ENCODE measurements at places on chromosomes 1 and 21.

DNA sequence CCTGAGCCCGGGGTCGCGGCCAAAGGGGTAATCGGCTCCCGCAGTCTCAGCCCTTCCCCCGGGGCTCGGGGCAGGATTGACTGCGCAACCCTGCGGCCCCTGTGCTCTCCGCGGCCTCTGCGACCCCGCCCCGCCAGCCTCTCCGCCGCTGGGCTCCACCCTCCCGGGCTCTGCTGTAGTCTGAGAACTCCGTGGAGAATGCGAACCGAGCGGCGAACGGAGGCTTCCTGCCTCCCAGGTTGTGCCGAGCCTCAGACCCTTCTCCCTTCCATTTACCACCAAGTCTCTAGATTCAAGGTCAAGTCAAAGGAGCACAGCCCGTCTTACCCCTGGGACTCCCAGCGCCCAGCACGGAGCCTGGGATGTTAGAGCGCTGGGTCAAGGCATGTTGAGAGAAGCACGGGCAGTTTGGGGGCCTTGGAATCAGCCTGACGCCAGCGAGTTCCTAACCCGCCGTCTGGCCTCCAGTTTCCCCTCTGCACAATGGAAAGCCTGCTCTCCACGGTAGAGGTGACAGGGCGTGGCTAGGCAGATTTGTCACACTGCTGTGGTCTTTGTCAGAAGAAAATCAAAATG is 3.0 kb downstream of the ATP2B4 start:
- peak; percentile 81 for DNase-seq

DNA sequence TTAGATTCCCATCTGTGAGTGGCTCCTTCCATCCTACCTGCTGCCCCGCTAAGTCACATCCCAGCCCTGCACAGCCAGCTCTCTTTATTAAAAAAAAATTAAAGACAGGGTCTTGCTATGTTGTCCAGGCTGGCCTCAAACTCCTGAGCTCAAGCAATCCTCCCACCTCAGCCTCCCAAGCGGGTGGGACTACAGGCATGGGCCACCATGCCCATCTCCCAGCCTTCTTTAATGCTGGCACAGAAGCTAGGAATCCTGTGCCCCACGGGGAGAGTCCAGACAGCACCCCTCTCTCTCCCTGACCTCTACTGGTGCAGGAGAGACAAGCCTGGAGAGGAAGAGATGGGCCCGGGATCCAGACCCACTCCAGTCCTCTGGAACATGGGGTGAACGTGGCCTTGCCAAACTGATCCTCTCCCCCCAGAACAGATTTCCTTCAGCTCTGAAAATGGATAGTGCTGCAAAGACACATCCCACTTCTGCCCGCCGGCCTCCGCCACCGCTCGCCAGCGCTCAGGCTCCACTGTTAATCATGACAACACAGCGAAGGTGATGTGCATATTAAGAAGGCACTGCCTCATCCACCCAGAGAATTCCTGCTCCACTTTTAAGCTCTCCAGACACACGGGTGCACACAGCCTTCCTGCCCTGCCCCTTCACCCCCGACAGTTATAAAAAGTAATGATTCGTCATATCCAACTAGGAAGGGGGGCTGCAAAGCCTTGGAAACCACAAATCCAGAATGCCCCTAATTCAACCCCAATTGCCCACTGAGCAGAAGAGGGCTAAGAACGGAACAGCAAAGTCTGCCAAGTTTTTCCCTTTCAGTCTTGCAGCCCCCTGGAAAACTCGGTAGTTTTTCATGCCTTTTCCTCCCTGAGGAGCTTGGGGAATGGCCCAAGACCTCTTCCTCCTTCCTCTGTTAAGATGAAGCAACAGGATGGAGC is 68.1 kb downstream of the MRPL37 start:
- DNase-seq: no peak

GRCh38 chr1:200180821-200181220 is 153.3 kb downstream of the NR5A2 start:
- no peak for DNase-seq

GRCh38 chr1:64479874-64480273 is 9.9 kb downstream of the CACHD1 start:
- DNase-seq: no peak

DNA sequence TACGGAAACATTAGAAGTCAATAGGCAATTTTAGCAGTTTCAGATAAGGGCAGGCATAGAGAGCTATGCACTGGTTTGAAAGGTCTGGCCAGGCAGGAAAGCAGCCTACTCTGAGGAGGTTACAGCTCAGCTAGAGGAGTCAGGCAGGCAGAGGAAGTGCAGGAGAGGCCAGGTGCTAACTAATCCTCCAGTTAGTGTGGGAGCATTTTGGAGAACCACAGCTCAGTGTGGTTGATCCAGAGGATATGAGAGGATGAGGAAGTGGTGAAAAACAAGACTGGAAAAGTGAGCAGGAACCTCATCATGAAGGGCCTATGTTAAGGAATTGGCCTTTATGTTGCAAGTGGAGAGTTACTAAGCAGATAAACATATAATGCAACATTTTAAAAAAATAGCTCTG is 282.4 kb upstream of the SGIP1 start:
- DNase-seq: no peak

DNA sequence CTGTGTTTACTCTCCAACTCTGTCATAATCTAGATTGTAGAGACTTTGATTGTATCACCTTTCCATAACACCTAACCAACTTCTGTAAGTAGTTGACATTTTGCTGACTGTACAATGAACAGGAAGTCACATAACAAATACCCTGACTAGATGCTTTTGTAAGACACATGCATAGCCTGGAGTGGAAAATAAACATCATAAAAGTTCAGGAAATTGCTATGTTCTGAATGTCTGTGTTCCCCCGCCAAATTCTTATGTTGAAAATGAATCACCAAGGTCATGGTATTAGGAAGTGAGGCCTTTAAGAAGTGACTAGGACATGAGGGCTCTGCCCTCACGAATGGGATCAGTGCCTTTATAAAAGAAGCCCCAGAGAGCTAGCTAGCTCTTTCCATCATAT is 40.4 kb upstream of the ZSWIM5 start:
- DNase-seq: no peak

DNA sequence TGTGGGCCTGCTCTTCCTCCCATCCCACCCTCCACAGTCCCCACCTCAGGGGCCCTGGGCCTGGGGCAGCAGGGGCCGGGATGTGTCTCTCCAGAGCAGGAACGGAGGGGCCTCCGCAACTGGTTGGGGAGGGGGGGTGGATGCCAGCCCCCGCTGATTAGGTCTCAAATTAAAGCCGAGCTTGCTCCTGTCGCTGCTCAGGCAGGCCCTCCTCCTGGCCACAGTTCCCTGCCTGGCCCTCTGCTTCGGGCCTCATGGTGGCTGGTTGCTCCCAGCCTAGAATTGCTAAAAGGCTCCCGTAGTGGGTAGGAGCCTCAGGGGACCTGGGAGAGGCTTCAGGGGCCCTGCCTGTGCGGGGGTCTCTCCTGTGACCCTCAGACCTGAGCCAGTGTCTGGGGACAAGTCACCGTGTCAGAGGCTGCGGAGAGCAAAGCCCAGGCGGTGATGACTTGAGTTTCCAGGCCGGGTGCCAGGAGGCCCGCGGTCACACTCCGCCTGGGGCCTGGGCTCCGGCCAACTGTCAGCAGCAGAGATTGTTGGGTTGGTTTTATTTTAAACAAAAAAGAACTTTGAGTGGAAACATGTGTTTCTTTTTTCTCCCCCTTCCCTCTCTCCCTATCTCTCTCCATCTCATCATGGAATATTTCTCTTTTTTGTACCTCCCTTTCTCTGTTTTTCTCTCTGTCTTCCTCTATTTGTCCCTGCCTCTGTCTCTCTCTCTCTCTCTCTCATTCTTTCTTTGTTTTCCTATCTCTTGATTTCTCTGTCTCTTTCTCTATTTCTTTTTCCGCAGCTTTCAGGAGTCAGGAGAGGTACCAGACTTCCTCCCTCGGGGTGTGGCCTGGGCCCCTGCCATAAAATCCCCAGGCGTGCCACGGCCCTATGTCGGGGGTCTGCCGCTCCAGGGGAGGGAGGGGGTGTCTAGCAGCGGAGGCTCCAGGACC is 20.0 kb upstream of the EPHA2 start:
- DNase-seq: peak; percentile 91

- DNase-seq: no peak
These were observed 72.6 kb upstream of the CSF1 start for GRCh38 chr1:109837852-109838570.

DNA sequence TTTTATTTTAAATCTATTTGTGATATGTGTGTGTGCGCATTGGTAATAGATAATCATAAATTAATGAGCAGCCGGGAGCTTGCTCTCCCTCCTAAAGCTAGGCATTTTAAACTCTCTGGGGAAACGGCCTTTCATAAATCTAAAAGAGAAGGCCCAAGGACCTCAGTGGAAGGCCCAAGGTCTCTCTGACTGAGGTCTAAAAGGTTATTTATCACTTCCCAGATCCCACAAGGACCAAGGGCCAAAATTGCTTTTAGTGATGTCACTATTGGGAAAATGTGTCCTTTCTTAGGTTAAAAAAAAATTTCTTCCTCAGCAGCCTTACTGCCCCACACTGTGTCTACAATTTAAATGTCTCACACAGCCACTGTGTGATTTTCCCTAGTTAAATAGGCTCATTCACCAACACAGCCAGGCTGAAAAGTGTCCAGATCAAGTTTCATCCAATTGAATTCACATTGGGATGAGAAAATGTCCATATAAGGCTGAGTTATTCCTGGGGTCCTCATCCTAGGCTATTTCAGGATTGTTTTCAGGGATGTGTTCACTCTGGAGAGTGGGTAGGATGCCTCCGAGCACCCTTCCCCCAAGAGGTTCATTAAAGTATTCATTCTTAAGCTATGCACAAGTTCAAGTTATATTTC is 46.1 kb downstream of the SLC44A3 start:
- DNase-seq: no peak

DNA sequence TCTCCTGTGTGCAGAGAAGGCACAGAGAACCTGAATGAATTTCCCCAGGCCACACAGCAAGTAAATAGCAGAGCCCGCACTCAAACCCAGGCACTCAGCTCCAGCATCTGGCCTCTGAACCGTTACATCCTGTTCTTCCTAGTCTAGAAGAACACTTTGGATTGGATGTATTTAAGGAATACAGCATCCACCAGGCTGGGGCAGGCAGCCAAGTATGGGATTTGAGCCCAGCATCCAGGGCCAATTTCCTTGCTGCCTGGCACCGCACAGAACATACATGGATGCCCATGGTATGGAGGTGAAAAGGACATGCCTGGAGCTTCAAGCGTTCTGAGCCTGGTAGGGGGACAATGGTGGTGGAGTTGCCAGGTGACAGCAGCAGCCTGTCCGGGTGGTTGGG is 9.7 kb downstream of the AJAP1 start:
- no peak for DNase-seq

DNA sequence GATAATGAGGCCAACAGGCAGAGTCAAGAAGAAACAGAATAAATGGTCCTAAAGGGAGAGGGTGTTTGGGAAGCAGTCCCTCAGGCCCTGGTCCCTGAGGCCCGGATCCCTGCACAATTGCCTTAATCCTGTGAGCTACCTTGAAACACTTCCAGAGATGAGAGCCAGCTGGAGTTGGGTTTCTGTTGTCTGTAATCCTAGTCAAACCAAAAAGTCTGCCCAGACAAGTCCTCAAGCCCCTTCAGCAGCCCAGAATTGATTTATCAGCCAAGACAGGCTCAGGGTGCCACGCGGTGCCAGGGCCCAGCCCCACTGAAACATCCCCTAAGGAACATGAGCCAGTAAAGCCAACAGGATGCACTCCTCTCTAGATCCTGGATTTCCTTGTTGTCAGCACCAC is 16.4 kb upstream of the CLSTN1 start:
- DNase-seq: no peak

GRCh38 chr1:229871078-229871676 is 195.9 kb upstream of the GALNT2 start:
- DNase-seq: no peak

GRCh38 chr1:41153750-41154274 is 88.3 kb downstream of the SCMH1 start:
- DNase-seq: no peak

DNA sequence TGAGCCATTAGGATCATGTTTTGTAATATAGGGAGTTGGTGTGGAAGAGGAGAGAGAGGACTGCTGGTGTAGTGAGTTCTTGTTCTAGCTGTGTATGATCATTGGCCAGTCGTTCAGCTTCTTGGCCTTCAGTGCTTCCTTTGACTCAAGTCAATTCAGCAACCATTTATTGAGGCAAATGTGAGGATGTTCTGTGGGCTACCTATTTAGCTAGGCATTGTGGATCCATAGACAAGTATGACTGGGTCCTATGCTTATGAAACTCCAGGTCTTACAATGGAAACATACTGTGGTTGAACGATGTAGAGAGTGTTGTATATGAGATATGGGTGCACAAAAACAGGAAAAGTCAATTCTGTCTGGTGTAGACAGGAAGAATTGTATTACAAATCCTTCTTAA is 41.7 kb downstream of the NFIA start:
- DNase-seq: no peak

GRCh38 chr1:35929730-35930592 is 944 bp upstream of the AGO3 start:
- DNase-seq: peak; percentile 52

- no peak for DNase-seq
These were observed 7.3 kb upstream of the FCGR2A start for GRCh38 chr1:161497961-161498360.

DNA sequence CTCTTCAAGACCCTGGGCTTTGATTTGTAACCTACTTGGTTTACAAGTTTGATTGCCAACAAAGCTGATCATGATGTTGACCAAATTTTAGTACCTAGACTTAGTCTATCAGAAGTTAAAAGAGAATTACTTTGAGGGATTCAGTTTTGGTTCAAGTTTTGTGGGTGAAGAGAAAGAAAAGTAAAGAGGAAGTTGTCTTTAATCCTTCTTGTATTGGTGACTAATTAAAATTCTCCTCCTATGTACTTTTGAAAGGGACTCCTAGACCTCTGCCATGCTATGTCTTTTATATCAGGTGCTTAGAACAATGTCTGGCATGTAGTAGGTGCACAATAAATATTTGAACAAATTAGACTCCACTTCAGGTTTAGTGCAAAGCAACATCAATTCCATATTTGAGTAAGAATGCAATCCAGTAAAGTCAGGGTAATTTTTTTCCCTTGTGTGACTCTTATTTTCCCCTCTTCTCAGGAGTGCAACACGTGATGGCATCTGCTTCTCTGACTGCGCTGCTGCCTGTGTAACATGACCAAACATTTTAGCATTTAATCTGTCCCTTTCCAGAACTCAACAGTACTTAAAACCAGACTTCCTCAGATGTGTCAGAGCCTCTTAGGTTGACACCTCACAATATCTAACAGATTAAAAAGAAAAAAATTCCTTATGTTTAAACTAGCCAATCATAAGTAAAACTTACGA is 41.1 kb upstream of the KCNQ4 start:
- no peak for DNase-seq

- DNase-seq: no peak
These were observed 22.8 kb downstream of the INSL5 start for GRCh38 chr1:66778266-66778665.

- DNase-seq: no peak
These were observed 2.1 kb downstream of the MYOM3 start for GRCh38 chr1:24109686-24110475.

- DNase-seq: no peak
These were observed 223.8 kb downstream of the KCNH1 start for GRCh38 chr1:210910020-210910575.

Measured in heart left ventricle (tissue), 16 donors.